GM23338 (cell line): ENCODE measurements at places on chromosomes 2 and 18. TPM values are rescaled to one million over a fixed set of nuclear protein-coding genes. Genes with fewer than 3 reads are reported as not detected.
A peak's percentile ranks its signal among the peaks of the same experiment; 100 is the strongest.

Gene SLC5A7
- 0.08 and 0.17 TPM in 2 replicates for total RNA-seq

- peak; percentile 85 for DNase-seq
Measured at GRCh38 chr2:3198119-3198518, 179.5 kb downstream of the EIPR1 start.

DNA sequence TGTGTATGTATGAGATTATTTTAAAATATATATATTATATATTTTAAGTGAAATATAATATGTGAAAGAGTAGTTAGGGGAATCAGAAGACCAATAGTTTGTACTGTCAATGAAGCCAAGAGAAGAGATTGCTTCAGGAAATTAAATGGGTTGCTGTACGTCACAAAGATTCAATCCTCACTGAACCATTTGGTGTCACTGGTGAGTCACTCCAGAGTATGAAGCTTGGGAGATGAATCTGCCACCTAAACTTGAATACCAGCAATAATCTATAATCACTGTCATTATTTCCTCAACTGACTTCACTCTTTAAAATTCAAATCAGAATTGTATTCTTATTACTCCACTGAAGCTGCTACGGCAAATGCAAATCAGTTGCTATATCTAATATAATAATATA is 41.9 kb upstream of the SCN9A start:
- peak; percentile 53 for DNase-seq

DNA sequence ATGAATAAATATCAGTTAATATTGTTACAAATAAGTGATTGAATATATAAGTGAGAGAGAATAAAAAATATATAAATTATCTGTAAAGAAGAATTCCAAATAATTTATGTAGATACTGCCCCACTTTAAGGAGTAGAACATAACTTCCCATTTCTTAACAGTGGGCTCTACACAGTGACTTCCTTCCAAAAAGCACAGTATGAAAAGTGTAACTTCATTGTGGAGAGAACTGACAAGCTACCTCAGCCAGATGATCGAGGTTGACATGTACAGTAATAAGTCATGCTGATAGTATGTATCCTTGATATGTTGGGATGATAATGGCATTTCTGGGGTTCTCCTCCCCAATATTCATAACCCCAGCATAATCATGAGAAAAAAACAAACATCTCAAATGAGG is 191.9 kb upstream of the FN1 start:
- DNase-seq = no peak

GRCh38 chr2:196046123-196046917 is 22.3 kb downstream of the DNAH7 start:
- DNase-seq = no peak

GRCh38 chr2:234133004-234133403 is 82.5 kb downstream of the SPP2 start:
- DNase-seq = no peak

Gene NT5C1B
- total RNA-seq = not detected in 2 replicates

Gene CCDC85A
- 0.24 and 0.47 TPM in 2 replicates for total RNA-seq

DNA sequence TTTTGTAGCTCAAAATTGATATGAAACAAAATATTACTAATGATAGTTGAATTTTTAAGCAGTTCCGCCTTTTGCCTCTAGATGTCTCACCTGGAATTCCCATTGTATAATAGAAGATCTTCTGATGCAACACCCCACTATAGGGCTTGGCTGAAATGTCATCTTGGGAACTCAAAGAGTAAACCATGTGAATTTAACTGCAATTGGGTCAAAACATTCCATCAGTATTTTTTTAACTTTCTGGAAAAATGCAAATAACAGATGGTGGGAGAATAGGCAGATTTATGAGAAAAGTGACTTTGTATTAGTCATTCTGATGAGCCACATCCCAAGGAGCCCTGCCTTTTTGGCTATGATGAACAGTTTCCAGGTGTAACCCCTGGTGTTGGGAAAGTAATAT is 489.9 kb downstream of the NYAP2 start:
- DNase-seq = peak; percentile 70

- DNase-seq = no peak
Measured at GRCh38 chr2:86174445-86174844, 20.8 kb downstream of the IMMT start.

DNA sequence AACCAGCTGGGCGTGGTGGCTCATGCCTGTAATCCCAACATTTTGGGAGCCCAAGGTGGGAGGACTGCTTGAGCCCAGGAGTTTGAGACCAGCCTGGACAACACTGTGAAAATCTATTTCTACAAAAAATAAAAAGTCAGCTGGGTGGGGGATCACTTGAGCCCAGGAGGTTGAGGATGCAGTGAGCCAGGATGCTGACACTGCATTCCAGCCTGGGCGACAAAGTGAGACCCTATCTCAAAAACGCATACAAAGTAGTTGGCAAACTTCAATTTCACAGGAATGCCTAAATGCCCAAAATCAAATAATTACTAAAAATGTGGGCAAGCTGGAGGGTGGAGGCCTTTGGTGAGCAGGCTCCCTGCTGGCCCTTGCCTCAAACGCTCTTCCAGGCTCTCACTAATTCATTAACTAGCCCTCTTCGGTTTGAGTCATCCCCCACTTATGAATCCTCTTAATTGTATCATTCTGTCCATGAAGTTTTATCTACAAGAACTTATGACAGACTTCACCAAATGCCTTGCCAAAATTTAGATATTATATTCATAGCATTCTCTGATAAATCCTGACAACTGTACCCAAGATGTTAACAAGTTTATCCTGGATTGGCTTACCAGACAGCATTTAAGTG is 68.7 kb upstream of the ZFP36L2 start:
- DNase-seq = no peak

DNA sequence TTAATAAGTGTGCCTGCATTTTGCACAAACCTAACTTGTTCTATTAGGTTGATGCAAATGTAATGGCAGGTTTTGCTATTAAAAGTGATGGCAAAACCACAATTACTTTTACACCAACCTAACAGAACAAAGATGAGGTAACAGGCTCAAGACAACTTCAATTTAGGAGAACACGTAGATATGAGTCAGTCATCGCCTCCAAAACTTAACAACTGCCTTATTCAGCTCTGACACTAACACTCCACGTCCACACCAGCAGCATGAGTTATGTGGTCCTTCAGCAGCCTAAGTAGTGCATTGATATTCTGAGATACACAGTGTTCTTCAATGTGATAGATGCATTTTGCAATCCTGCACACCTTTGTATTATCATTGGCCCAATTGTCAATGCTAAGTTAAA is 1175.1 kb upstream of the ACVR2A start:
- no peak for DNase-seq

- DNase-seq = no peak
Measured at GRCh38 chr2:110991911-110992310, 128.8 kb upstream of the BCL2L11 start.

Gene ABCB11
- total RNA-seq = not detected in 2 replicates

Gene MORN2
- 5.9 and 7.6 TPM in 2 replicates for total RNA-seq

Gene KCTD1
- 15.4 and 20.5 TPM in 2 replicates for total RNA-seq

GRCh38 chr2:190235551-190236075 is 84.0 kb downstream of the HIBCH start:
- DNase-seq = no peak

Gene RPE
- 79.1 and 95.1 TPM in 2 replicates for total RNA-seq

- peak; percentile 1 for DNase-seq
Measured at GRCh38 chr2:239305771-239306170, 95.0 kb downstream of the HDAC4 start.

GRCh38 chr2:233901367-233901766 is 15.8 kb upstream of the TRPM8 start:
- DNase-seq = no peak

- DNase-seq = no peak
Measured at GRCh38 chr2:39464864-39465263, 27.8 kb upstream of the MAP4K3 start.

- DNase-seq = peak; percentile 78
Measured at GRCh38 chr2:239991689-239992314, 33.3 kb downstream of the NDUFA10 start.

DNA sequence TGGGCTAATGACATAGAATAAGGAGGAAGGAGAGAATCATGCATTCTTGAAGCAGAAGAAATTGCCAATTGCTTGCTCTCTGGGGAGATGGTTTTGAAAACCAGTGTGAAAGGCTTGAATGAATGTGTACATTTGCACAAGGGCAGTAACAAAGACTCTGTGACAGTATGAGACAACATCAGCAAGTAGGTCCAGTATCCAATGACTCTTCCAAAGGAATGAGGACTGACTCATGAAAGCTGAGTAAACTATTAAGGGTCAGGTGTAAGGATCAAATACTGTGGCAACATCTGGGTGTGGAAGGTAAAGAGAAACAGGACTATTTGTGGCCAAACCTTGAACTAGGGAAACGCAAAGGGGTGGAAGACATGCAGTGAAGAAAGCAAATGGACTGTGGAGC is 886.0 kb upstream of the CHAC2 start:
- no peak for DNase-seq

DNA sequence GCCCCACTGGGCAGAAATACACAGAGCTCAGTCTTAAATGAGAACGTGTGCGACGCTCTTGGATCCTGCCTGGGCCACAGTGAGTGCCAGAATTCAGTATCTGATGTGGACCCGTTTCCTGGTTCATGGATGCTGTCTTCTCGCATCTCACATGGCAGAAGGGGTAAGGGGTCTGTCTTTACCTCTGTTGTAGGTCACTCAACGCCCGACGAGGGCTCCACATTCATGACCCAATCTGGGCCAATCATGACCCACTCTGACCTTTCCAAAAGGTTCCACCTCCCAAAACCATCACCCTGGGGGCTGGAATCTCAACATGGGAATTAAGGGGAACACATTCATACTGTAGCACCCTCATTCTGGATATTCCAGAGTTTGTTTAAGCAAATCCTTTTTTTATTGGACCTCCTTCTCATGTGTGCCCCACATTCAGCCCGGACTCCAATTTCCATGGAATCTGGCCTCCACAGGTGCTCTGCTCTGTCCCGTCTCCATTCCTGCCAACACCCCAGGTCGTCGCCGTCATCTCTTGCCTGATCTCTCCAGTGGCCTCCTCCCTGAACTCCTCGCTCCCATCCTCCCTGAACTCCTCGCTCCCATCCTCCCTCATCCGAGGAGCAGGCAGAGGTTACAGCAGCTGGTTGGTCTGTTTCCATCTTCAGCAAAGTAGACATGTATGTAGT is 78.9 kb upstream of the OTOS start:
- no peak for DNase-seq

Gene C1QL2
- 0.69 and 1.2 TPM in 2 replicates for total RNA-seq

Gene EHD3
- 11.9 and 12.6 TPM in 2 replicates for total RNA-seq

DNA sequence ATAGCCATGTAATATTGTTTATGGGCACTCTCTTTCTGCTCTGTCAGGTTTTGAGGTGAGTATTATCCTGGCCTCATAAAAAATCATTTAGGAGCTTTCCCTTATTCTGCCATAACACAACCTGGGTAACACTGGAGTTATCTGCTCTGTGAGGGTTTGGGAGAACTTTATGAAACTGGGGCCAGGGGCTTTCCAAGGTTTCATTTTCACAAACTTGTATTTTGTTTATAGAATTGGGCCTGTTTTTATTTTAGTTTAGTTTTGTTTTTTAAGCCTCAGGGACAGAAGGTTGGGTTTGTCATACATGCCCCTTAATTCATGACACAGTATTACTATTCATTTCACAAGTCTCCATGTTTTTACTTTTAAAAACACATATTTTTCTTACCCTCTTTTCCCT is 83.5 kb downstream of the IRS1 start:
- DNase-seq = no peak

Gene ACADL
- total RNA-seq = 0.39 TPM in 1 of 2 replicates, not detected in the other

Gene MARCHF4
- total RNA-seq = 1.1 and 1.2 TPM in 2 replicates

GRCh38 chr2:182031956-182032355 is 46.3 kb downstream of the PPP1R1C start:
- DNase-seq = no peak

GRCh38 chr2:132701810-132702209 is 31.8 kb upstream of the LYPD1 start:
- DNase-seq = no peak

- DNase-seq = peak; percentile 25
Measured at GRCh38 chr2:23294238-23294637, 90.7 kb upstream of the KLHL29 start.

Gene LIPT1
- total RNA-seq = 7.7 and 11.5 TPM in 2 replicates

GRCh38 chr2:212547716-212548454 is 9.3 kb upstream of the ERBB4 start:
- DNase-seq = no peak

Gene FAHD2A
- total RNA-seq = 48.1 and 51.0 TPM in 2 replicates

GRCh38 chr2:96933305-96934181 is 52.8 kb downstream of the FAM178B start:
- DNase-seq = no peak

Gene SPHKAP
- 0.04 and 0.10 TPM in 2 replicates for total RNA-seq

- DNase-seq = no peak
Measured at GRCh38 chr2:807300-807699, 130.1 kb upstream of the TMEM18 start.

Gene CYBRD1
- total RNA-seq = 5.3 and 8.2 TPM in 2 replicates

Gene MYO5B
- 6.8 and 19.1 TPM in 2 replicates for total RNA-seq

GRCh38 chr18:54766634-54767033 is 61.6 kb upstream of the RAB27B start:
- DNase-seq = no peak

DNA sequence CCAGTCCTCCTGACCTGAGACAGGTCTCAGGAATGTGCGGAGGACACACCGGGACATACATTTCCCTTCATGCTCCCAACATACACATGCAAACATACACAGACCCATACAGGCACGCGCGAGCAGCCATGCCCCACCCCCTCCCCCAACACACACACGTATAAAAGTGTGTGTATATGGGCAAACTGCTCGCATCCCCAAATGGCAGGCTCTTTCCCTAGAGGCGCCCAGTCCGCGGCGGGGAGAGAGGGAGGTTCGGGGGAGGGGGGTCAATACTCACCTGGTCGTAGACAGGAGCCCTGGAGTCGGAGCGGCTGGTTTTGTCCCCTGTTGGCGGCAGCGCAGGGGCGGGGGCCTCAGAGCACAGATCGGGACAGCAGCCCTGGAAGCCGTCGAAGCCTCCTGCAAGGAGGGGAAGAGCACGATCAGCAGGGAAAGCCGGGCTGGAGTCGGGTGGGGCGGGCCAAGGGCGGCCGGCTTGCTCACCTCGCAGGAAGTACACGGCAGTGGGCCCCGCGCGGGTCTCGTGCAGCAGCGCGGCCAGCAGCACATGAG is 682 bp downstream of the DUSP2 start:
- peak; percentile 45 for DNase-seq

DNA sequence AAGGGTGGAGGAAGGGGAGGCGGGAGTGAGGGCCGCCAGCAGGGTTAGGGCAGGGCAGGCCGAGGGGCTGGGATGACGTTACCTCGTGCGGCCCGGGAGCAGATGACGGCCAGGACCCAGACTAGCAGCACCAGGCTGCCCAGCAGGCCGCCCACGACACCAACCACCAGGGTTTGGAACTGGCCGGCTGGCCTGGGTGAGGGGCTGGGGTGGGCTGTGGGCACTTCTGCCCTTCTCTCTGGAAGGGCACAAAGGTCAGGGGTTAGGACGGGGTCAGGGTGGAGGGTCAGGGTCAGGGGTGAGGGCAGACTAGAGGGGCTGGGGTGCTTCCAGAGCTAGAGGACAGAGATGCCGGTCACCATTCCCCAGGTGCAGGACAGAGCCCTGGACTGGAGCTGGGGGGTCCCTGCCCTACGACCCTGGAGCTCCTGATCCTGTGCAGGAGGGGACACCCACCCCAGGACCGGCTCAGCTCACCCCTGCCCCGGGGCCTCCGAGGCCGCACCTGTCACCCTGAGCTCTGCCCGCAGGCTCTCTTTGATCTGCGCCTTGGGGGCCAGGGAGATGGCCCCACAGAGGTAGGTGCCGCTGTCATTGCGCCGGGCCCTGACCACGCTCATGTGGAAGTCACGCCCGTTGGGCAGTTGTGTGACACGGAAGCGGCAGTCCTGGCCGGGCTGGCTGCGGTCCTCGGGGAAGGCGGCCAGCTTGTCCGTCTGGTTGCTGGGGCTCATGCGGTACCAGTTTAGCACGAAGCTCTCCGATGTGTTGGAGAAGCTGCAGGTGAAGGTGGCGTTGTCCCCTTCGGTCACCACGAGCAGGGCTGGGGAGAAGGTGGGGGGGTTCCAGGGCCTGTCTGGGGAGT is 6.3 kb downstream of the PDCD1 start:
- DNase-seq = no peak
